Head of caudate nucleus (tissue), 42 donors: ENCODE measurements at places on chromosomes 7 and 10.

GRCh38 chr7:35253460-35253709, 515 bp downstream of the TBX20 start:
- DNase-seq, result no peak

- DNase-seq, result no peak
These were observed 71.2 kb upstream of the RPA3 start for GRCh38 chr7:7789551-7789988.

DNA sequence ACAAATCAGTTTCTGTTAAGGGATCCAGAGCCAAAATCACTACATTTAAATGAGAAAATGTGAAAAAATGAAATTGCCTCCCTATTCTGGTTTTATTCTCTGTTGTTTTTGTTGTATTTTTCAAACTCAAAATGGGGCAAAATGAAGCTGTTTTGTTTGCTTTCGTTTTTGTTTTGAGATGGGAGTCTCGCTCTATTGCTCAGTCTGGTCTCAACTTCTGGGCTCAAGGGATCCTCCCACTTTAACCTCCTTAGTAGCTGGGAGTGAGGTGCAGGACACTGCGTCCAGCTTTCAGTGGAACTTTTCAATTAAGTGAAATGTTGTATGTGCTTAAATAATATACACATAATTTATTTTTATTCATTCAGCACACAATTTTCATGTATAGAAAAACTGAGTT, 205.0 kb downstream of the SORCS1 start:
- DNase-seq, result no peak

- no peak for DNase-seq
These were observed 307.6 kb upstream of the PHYHIPL start for GRCh38 chr10:58868736-58869435.

DNA sequence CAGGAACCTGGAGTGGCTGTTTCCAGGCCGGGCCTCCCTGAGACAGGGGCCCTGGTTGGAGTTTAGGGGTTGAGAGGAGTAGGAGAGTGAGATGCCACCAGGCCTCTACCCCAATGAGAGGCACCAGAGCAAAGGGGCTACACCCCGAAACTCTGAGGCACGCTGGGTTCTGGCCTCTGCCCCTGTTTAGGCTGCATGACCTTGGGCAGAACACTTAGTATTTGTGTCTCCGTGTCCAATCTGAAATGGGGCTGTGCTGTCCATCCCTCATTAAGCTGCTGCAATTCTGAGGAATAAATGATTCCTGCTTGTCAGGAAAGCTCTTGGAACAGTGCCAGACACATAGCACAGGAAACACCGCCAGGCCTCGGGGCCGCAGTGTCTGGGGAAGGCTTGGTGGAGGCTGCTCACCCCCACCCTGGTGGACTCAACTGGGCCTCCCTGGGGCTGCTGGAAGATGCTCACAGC, 40.5 kb upstream of the SAMD8 start:
- no peak for DNase-seq

GRCh38 chr10:1416456-1417037, 320.8 kb downstream of the ADARB2 start:
- peak; percentile 33 for DNase-seq

DNA sequence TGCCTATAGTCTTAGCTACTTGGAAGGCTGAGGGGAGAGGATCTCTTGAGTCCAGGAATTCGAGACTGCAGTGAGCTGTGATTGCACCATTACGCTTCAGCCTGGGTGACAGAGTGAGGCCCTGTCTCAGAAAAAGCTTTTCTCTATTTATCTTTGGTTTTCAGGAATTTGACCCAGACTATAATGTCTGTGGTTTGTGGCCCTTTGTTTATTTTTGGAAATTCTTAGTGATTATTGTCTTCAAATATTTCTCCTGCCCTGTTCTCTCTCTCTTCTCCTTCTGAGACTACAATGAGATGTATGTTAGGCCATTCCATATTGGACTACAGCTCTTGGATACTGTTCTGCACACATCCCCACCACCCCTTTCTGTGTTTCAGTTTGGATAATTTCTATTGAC, 4.7 kb downstream of the MUC12 start:
- DNase-seq, result no peak

- DNase-seq, result no peak
These were observed 182.9 kb upstream of the INHBA start for GRCh38 chr7:41885748-41886147.

DNA sequence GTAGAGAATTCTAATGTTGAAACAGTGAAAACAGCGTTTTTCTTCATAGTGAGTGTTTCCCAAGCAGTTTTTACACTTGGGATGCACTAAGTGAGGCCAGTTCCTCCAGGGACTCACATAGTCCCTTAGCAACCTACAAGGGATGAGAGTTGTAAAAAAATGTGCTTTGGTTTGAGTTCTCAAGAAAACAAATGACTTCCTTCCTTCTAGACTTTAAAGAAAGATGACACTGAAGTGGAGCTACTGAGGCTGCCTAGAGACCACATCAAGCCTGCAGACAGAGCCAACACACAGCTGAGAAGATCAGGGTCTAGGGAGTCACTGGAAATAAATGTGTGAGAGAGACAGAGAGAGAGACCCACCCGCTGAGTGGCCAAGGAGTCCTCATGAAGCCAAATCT, 264.4 kb downstream of the TNS3 start:
- DNase-seq, result no peak

GRCh38 chr10:49446031-49446430, 50.1 kb upstream of the DRGX start:
- DNase-seq, result no peak

- no peak for DNase-seq
These were observed 789.0 kb downstream of the PHTF2 start for GRCh38 chr7:78587443-78588044.

DNA sequence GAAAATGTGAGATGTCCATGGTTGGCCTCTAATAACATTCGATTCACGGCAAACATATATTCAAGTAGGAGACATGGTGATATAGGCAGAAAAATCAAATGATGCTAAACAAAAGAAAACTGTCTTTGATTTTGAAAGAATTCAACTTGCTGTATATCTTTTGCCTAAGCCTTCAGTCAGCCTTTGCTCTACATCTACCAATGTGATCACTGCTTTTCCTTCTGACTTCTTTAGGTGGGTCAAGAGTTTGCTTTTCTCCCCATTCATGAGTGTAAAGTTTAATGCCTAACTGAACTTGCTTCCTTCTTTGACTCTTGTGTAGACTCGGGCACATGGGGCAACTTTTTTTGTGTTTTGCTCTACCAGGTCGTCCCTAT, 417 bp upstream of the HIF1AN start:
- DNase-seq, result no peak

- DNase-seq, result no peak
These were observed 13.5 kb downstream of the IKZF1 start for GRCh38 chr7:50317697-50318669.

DNA sequence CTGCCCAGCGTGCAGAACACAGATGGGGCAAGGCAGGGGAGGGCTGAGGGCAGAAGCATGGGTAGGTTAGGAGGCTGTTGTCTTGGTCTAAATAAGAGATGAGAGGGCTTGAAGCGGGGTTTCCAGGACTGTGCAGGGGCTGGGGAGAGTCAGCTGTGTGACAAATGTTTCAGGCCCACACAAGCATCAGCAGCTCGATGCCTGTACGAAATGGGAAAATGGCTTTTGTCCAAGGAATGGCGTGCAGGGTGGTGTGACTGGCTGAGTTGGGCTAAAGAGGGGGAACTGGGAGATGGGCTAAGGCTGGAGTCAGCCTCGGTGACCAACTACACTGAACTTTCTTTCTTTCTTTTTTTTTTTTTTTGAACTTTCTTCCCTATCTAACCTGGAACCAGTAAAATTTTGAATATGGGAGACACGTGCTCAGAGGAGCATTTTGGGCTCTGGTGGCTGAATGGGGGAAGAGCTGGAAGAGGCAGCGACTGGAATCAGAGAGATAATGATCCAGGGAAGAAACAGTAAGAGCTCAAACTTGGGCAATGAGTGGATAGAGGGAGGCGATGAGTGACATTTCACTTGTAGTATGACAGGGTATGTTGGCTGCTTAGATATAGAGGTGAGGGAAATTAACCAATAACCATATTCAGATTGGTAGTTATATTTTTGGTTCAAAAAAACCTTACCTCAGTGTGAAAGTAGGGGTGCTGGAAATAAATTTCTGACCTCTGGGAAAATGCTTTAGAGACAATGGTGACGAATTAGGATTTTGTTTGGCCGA, 10.2 kb upstream of the EPHA1 start:
- no peak for DNase-seq

- no peak for DNase-seq
These were observed 32.7 kb downstream of the RBM28 start for GRCh38 chr7:128311013-128311412.

DNA sequence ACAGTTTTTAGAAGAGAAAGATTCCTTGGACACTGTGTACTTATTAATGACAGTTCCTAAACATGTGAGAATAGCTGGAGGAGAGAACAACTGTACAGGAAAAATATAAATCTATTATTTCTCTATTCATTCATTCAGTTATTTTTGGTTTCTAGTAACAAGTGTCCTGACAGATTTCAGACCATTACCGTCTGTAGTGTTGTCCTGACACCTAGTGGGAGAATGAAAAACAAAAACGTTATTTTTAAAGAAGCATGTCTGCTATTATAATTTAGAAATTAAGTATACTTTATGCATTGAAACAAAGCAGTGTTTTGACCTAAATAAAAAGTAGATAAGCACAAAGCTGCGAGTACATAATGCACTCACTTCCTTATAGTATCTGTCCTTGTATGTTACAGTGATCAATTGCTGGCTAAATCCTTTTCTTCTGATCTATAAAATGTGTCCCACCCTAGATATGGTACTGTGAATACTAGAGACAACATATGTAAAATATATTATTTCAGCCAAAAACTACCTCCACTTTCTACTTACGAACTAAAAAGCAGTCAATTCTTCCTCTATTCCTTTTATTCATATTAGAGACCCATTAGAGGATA, 575.6 kb downstream of the ARL4A start:
- DNase-seq, result no peak

DNA sequence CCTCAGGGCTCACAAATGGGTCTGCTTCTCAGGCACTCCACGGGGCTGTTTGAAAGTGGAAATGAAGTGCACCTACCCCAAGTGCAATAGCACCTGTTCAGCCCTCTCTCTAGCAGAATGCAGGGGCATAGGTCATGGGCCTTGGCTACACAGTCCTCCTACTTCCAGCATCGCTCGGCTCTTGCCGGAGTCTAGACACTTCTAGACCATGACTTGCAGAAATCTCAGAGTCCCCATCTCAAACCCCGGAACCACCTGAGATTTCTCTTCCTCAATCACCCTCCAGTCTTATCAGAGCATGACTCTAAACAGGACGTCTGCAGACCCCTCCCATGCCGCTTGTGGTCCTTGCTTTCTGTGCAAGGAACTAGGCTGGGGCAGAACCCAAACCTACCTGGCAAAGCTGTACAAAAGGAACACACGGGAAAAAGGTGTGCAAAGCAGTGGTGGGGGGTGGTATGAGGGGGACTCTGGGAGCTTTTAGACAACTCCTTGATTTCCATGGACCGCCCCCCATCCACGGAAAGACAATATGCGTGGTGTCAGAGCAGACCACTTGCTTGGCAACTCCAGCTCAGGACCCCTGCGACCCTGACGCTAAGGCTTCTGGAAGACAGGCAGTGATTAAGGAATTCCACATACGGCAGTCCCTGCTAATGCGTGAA, 13.8 kb downstream of the TMEM273 start:
- no peak for DNase-seq

GRCh38 chr10:27153845-27154193, 365 bp downstream of the YME1L1 start:
- DNase-seq, result no peak

DNA sequence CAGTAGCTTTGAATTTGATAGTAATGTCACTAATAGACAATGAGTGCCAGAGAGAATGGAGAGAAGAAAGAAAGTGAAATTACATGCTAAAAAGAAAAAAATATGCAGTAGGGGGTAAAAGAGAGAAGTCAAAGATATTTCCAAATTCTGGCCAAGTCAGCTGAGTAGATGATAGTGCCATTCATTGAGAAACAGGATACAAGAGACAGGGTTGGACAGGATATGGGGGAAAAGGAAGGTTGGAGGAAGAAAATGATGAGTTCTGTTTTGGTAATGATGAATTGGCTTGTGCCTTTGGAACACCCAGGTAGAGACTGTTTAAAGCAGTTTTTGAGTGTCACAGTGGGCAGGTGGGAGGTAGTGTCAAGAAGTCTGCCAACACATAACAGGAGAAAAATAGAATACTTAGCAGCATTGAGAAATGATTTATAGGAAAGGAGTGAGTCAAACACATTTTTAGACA, 78.3 kb downstream of the LRRC17 start:
- peak; percentile 11 for DNase-seq

DNA sequence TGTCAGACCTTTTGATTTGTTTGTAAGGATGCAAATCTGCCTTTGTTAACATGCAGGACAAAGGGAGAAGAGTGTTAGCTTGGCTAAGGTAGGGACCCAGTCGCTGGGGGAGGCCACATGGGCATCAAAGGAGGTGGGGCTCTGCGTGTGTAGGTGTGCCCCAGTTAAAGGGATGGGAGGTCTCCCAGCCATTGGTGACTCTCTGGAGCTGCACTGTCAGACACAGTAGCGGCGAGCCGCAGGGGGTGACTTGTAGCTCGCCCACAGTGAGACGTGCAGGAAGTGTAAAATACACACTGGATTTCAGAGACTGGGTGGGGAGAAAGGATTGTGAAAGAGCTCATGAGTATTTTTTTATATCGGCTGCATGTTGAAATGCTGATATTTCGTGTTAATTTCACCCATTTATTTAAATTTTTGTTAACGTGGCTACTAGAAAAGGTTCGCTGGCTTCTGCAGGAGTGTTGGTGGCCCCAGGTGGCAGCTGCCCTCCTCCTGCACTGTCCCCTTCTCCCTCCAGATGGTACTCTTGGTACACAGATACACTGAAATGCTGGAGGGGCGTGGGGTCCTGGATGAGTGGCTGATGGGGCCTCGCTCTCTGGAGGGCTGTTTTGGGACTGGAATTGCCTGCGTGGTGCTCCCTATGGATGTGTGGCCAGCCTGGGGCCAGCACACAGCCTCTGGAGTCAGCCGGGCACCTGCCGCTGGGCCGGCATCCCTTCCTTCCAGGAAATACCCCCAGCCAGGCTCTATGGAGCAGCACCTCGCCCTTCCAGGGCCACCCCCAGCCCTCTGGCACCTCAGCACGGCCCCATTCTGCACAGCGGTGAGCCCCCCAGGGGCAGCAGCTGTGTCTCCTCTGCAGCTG, 59.2 kb downstream of the LHPP start:
- DNase-seq, result no peak

GRCh38 chr7:4500812-4501211, 181.3 kb upstream of the FOXK1 start:
- DNase-seq, result no peak

- DNase-seq, result peak; percentile 77
These were observed at the start of gene RHOBTB1 for GRCh38 chr10:60944058-60944909. Gene RHOBTB1, minus strand, starts transcription at chr10:60944185. Its CDS starts 32,643 bp downstream, at chr10:60911542.

GRCh38 chr7:106947244-106947728, 82.2 kb downstream of the PIK3CG start:
- peak; percentile 56 for DNase-seq

- no peak for DNase-seq
These were observed 118.3 kb upstream of the KMT2E start for GRCh38 chr7:104895522-104896236.

- DNase-seq, result no peak
These were observed 111.8 kb upstream of the CNTNAP2 start for GRCh38 chr7:146004805-146005204.
